GM12892 (cell line): ENCODE measurements at places on chromosomes 7 and 10.

DNA sequence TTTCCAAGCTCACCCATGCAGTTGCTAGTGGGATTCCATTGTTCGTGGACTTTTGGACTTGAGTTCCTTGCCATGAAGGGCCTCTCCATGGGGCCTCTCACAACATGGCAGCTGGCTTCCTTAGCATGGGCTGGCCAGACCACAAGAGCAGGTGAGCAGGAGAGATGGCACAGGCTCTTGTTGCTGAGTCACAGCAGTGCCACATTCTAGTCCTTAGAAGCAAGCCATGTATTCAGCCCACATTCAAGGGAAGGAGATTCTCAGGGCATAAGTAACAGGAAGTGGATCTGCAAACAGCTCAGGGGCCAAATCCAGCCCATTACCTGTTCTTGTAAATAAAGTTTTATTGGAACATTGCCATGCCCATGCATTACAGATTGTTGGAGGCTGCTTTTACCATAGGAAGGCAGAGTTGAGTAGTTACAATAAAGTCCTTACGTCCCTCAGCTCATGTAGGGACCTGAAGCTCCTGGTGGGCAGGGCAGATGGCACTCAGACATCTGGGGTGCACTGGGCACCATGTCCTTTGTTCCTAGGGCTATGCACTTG, 481.5 kb upstream of the FOXK1 start:
- DNase-seq, result no peak

GRCh38 chr7:73850781-73851207, 8.5 kb upstream of the METTL27 start:
- DNase-seq, result no peak

DNA sequence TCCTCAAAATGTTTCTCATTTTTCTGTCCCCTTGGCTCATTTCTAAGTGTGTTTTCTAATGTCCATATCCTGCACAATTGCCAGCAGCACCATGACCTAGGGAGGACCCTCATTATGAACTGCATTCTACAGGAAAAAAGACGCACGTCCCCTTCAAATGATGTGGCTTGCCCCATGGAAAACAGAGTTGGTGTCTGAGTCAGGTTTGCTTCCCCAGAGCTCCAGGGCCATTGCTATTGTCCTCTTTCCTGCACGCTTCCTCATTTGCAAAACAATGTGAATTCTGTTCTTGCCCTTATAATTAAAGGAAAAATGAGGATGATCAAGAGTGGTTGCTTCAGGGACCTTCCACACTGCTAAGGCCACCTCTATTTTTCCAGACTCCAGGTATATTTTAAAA, 14.7 kb upstream of the ASB4 start:
- no peak for DNase-seq

DNA sequence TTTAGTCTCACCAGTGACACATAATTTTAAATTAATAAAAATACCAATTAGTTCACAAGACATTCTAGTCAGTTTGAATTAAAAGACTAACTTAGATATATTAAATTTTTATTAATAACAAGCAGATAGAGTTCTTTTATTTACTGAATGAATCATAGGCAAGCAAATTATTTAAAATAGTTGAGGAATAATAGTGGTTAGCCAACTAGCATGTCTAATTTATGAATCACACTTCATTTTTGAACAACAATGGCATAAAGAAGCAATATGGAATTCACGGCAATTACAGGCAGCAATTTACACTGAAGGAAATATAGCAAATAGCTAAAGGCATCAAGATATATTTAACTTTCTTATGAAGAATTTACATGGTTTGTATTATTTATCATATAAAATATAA, 187.0 kb upstream of the SLC26A5 start:
- DNase-seq, result no peak

DNA sequence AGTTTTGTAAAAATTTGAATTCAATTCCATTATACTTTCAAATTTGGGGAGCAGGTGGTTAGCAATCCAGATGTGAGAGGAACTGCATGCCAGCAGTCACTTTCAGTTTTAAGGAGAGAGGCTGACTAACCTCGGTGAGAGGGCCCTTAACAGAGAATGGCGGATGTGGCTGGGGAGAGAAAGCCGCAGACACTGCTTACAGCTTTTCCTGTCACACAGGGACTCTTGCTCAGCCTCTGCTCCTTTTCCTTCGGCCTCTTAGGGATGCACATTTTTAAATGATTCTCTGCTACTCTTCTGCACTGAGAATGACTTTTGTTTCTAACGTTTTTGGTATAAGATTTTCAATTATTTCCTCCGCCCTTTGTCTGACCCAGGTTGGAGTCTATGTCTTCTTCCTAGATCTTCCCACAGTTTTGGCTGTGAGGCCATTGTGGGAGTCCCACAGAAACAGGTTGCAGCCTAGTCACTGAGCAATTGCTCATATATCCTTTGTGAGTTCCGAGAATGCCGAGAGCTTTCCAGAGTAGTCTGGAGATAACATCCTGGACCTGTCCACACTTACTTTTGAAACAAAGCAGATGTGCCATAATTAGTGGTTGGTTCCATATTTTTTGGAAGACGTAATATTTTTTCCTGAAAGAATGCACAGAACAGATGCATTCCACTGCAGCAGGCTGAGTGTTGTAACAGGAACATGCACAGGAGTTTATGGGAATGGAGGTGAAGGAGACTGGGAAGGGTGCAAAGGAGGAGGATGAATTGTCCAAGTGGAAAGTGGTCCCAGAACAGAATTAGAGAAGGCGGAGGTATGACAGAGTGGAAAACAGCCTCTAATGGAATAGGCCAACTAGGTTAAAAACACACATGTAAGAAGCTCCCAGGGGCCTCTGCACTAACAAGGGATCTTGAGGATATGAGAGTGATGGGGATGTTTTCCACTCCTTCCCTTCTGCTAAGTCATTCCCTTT, 168.0 kb upstream of the ZNF32 start:
- DNase-seq, result peak; percentile 25
